ENCODE measurements at places on chromosomes 2 and 18. TPM values are rescaled to one million over a fixed set of nuclear protein-coding genes. Genes with fewer than 3 reads are reported as not detected.

DNA sequence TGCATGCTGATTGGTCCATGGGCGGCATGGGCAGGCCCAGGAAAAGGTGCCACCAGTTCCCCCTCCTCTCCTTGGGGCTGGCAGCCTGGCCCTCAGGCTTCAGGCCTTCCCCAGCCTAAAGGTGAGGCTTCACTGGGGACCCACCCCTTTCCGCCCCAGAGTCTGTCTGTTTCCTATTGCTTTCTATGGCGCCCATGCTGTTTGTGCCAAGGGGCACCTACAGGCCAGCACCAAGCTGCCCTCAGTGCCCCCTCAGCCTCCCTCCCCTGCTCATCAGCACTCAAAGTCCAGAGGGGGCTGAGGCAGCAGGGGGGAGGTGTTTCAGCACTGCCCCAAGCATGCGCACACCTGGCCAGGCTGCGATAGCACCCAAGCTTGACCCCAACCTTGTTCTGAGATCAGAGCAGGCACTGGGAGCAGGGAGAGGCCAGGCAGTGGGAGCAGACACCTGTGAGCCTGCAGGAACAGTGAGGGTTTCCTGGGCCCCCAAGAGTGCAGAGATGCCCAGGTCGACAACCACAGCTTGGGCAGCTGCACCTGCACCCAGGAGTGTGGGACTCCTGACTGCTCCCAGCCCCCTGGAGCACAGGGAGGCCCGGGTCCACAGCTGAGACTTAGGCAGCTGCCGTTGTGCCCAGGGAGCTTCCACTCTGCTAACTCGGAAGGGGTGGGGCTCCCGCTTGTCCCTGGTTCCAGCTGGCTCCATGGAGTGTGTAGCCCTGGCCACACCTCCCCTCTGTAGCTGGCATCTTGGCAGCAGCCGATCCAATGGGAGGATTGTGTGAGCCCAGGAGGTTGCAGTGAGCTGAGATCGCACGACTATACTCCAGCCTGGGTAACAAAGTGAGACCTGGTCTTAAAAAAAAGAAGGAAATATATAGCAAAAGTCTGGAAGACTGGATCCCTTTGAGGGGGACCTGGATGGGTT lies 69.1 kb downstream of the NCAPH start:
- no peak for DNase-seq

DNA sequence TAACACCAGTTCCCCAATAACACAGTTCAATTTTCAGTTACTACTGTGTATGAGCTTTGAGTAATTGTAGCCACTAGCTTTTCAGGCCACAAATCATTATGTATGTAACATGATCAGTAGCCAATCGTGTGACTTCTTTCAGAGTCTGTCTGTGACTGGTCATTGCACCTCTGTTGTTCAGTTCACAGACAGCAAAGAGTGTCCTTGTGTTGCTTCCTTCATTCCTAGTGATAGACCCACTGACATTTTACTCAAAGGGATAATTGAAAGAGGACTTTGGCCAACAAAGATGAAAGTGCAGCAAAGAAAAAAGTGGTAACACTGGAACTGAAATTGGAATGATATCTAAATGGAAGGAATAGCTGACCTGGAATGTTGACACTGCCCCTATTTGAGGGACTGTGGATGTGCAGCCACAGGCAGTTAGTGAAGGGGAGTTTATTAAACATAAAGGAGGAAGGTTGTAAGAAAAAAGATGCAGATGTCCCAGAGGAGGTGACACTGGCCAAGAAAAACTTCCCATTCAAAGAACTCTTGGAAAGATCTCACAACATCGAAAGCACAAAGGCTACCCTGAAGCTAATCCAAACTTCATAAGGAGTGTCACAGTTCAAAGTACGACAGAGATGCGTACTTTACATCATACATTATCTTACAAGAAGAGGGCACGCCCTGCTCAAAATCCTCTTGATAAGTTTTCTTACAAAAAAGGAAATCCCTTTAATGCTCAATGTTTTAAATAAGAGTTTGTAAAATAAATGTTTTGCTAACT lies 19.3 kb downstream of the TTC39C start:
- DNase-seq: no peak

- DNase-seq: no peak
These were observed 19.9 kb downstream of the TMSB10 start for GRCh38 chr2:84925336-84925723.

- DNase-seq: no peak
These were observed 462.4 kb upstream of the MYT1L start for GRCh38 chr2:2793514-2793913.

DNA sequence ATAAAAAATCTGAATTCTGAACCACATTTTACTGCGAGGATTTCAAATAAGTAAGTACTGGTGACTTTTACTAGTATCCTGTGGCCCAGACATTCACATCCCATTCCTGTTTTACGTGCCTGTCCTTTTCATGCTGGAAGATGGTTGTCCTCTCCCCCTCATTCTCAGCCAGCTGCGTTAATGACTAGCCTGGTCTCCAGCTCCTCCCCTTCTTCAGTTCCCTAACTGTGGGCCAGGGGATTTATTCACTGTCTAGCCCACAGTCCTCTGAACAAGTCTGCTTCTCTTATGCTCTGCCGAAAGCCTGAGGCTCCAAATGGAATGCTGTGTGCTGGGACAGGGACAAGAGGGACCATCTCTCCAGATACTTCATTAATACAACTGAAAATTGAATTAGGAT lies 373.9 kb downstream of the PTPRM start:
- no peak for DNase-seq

GRCh38 chr2:74399785-74400184 lies 19.7 kb upstream of the DCTN1 start:
- DNase-seq: no peak

DNA sequence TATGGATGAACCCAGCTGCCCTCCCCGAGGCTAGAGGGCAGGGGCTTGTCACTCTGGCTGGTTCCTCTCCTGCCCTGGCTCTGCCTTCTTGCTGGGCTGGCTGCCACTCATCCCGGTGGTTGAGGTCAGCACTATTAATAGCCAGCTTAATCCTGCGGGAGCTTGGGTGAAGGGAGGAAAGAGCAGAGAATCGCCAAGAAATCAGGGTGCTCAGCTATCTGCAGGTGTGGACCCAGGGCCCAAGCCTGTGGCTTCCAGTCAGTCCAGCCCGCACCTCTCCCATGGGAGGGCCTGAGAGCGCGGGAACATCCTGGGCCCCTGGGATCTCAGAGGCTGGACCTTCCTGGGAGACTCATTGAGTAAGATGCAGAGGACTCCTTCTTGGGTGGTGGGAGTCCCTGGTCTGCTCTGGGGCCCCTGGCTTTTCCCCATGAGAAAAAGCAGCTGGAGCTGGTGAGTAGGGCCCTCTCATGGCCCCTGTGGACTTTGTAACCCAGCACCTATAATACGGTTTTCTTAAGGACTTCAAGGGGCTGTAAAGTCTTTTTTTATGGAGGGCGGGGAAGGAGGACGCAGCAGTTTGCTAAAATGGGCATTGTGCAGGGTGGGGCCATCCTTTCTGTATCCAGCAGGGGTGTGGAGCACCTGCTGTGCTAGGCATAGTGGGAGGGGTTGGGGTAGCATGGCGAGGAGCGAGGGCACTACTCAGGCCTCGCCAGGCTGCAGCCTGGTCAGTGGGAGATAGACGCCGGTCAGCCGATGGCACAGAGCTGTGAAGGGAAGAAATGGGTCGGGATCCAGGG lies 27.4 kb upstream of the CNNM3 start:
- DNase-seq: peak; percentile 37

DNA sequence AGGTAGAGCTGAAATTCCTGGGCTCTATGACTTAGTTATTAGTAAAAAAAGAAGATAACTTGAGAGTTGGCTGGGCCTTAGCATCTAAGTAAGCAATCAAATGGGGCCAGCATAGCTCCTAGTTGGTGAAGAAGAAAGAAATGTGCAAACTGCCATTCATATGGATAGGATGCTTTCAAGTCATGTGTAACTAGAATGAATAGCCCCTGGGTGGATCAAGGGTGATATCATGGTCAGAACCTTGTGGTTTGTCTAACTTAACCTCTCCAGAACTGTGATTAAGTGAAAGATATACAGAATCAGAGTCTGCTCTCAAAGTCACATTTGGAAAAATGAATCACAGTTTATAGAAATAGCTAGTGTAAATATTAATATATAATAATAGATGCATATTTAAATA lies 198.7 kb upstream of the DTNA start:
- no peak for DNase-seq

DNA sequence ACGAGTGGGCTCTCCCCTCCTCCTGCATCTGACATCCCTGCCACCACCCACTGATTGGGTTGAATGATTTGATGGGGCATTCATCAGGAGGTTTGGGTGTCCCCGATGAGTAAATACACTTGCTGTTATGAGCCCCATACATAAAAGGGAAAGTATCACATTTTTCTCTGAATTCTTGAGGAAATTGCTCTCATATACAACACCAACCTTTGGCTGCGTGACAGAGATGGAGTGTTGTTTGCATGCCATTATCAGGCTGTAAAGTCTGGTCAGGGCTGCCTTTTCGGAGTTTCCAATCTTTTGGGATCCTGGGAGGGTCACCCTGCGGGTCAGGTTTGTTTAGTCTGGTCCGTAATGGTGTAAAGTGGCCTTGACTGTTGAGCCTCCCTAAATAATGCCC lies 227.9 kb upstream of the SPRED2 start:
- DNase-seq: peak; percentile 48

ASAP2 gene
- 11.3 TPM for total RNA-seq
